ENCODE measurements at places on chromosomes 16 and 17.

- no peak for DNase-seq
Measured at GRCh38 chr16:88376835-88377726, 5.7 kb upstream of the ZNF469 start.

GRCh38 chr16:50584033-50584722, 36.0 kb downstream of the NKD1 start:
- no peak for DNase-seq

- DNase-seq: no peak
Measured at GRCh38 chr16:67104061-67104460, 5.7 kb upstream of the PHAF1 start.

GRCh38 chr16:71440669-71441347, 1.0 kb downstream of the TLE7 start:
- DNase-seq: no peak

GRCh38 chr17:42192189-42193126, 1.8 kb downstream of the GHDC start:
- no peak for DNase-seq

- DNase-seq: no peak
Measured at GRCh38 chr17:34377078-34377823, 14.2 kb upstream of the CCL1 start.
